Trophoblast cell (in vitro differentiated cells and primary cell): ENCODE measurements at places on chromosomes 12 and 14.

GRCh38 chr14:59458486-59458885, 6.7 kb downstream of the GPR135 start:
- no peak for DNase-seq

- DNase-seq: peak; percentile 44
Observed at GRCh38 chr14:29222671-29223268, 456.2 kb downstream of the FOXG1 start.

GRCh38 chr12:108689314-108690190, 41.8 kb downstream of the CORO1C start:
- no peak for DNase-seq

DNA sequence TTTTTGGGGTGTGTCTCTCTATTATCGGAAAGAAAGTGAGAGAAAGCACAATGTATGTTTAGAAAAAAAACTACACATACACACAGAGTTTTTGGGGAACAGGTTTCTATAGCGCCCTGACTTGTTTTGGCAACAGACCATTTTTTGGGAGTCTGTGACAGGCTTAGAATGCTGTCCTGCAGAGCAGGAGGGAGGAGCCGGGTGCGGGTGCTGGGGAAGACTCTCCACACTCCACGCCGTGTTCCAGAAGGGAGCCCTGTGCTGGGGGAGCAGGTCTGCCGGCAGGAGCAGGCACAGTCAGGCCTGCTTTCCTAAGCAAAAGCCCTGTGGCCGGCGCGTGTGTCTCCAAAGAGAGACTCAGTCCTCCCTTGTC, 26.5 kb downstream of the CD9 start:
- no peak for DNase-seq

DNA sequence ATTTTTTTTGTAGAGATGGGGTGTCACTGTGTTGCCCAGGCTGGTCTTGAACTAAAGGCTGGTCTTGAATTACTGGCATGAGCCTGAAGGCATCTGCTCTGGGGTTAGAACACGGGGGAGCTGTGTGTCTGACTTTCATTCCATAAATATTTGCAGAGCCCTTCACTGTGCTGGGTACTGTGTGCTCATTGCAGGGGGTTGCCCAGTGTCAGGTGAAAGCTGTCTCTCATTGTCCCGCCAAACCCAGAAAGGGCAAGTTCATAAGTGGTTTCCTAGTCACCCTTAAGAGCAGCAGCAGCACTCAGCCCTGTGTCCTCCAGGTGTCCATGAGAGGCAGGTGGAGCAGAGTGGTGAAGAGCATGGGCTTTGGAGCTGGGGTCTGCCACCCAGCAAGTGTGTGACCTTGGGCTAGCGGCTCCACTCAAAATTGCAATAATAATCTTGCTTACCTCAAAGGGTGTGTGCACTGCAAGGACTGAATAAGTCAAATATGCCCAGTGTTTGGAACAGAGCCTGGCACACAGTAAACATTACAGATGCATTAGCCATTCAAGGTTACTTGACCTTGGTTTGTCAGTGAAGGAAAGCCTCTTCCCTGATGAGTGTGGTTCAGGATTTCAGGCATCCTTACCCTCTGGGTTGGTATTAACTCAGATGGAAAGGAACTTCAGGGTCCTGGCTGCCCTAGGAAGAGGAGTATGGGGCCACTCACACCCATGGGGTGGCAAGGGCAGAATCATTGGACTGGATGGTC, 4.4 kb upstream of the SMIM41 start:
- DNase-seq: no peak

DNA sequence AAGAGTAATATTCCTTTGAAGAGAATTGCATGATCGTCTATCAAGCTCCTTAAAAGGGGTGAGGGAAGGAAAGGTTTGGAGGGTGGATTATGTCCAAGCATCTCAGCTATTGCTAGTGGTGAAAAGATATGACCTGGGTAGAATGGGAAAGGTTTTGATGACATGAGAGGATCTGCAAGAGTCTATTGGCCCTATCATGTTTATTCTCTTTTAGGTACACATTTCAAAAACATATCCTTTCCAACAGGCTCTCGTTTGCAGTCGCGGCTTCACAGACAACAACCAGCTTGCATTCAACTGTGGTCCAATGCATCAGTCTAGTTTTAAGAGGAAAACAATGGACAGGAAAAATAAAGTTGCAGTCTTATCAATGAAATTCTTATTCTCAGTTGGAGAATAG, 17.1 kb downstream of the FOXG1 start:
- no peak for DNase-seq

DNA sequence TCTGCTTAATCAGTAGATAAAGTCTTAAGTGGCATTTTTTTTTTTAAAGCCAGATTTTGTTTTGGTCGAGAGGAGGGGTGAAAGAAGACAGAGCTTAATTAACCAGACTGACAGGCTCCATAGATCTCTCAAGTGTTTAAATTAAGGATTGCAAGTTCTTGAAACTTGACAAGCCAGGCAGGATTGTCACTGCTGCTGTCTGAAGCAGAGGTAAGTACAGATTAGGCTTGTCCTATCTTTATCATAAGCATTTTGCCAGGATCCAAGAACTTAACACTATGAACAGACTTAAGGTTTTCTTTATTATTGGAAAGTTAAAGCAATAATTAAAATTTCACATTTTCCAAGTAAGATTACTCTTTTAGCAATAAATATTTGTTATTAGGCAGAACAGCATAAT, 179.6 kb upstream of the LMO3 start:
- DNase-seq: no peak

- no peak for DNase-seq
Observed at GRCh38 chr12:11981121-11981733, 89.5 kb upstream of the BCL2L14 start.

GRCh38 chr12:69660164-69660863, 38.8 kb downstream of the BEST3 start:
- DNase-seq: no peak

DNA sequence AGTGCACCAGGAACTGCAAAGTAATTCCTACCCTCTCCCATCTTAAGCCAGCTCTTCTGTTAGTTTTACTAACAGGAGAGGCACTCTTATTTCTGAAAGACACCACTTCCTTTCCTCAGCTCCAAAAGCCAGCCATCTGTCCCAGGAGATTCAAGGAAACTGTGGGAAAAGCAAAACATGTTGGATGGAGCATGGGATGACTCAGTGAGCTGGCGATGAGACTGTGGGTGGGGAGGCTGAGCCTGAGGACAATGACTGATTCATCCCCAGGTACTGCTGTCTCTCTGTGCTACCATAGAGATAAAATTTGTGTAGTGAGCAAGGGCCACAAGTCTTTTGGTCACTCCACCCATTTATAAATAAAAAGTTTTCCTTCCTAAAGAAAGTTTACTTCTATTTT, 141.4 kb downstream of the MYRFL start:
- DNase-seq: peak; percentile 22

- DNase-seq: no peak
Observed at GRCh38 chr12:5499566-5500330, 67.8 kb downstream of the NTF3 start.

DNA sequence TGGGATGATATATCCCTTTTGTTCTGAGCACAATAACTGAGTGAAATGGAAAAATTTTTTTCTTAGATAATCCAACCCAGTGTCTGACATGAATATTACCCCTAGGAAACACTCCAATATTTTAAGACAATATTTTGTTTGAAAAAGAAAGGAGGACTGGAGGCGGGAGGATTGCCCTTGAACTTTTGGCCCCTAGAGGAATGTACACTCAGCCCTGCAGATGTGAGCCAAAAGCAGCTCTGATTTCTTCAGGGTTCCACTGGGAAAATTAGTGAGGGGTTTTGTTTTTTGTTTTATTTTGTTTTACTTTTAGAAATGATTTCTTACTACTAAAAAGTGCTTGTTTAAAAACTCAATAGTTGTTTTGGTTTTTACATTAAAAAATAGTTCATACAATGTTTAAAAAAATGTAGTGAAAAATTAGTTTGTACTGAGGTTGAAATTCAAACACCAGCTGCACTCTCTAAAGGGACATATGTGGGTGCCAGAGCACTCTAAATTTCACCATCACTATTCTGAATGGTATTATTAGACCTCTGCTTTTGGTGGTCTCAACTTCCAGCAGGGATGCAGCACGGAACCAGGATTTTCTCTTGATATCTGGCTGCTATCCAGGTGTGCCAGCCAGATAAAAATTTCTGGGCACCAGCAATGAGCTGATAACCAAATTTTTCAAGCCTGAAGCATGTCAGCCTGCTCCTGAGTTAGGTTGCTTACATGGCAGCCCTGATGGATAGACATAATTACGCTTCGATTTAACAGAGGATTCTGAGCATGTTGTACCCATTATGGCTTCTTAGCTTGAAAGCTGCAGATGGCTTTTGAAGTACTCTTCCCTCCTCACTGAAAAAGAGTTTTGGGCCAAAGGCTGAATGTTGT, 141.9 kb downstream of the ANO6 start:
- DNase-seq: no peak

- no peak for DNase-seq
Observed at GRCh38 chr12:32265951-32266350, 133.4 kb upstream of the FGD4 start.

DNA sequence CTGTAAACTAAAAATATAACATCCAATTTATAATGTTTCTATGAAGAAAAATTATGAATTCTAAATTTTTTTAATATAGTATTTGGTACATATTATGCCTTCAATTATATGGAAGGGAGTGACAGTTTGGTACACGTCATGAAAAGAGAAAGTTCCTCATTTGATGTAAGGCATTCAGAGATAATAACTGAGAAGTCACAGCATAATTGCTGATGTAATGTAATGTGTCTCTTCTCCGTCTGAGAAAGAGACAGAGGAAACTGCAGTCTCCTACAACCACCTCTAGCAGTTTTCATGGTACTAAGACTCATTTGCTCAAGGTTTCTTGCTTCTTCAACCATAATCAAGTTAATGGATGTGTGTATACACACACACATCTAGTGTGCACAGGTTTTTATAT, 2.3 kb upstream of the CD69 start:
- DNase-seq: no peak
